ENCODE measurements at places on chromosomes 7 and 10.

DNA sequence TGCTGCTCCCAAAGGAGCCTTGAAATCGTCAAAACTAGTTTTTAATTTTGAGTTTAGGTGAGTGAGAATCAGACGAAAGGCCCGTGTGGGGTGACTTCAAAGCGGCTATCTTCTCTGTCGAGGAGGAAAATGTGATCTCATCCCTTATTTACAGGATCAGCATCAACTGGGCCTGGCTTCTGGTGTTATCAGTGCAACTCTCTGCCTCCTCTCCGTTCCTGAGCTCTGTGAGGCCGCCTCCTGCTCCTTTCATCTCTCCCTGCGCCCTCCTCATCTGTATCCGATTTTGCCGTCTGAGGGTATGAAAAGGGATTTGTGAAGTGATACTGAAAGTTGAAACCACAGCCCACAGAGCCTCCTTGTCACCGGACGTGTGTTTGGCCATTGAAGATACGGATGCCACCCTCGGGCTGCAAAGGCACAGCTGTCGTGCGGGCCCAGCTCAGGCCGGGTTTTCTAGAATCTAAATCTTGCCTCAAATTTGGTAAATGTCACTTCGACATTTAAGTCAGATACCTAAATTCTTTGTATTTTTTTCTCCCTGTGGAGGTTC is 408.7 kb upstream of the ADARB2 start:
- no peak for DNase-seq

DNA sequence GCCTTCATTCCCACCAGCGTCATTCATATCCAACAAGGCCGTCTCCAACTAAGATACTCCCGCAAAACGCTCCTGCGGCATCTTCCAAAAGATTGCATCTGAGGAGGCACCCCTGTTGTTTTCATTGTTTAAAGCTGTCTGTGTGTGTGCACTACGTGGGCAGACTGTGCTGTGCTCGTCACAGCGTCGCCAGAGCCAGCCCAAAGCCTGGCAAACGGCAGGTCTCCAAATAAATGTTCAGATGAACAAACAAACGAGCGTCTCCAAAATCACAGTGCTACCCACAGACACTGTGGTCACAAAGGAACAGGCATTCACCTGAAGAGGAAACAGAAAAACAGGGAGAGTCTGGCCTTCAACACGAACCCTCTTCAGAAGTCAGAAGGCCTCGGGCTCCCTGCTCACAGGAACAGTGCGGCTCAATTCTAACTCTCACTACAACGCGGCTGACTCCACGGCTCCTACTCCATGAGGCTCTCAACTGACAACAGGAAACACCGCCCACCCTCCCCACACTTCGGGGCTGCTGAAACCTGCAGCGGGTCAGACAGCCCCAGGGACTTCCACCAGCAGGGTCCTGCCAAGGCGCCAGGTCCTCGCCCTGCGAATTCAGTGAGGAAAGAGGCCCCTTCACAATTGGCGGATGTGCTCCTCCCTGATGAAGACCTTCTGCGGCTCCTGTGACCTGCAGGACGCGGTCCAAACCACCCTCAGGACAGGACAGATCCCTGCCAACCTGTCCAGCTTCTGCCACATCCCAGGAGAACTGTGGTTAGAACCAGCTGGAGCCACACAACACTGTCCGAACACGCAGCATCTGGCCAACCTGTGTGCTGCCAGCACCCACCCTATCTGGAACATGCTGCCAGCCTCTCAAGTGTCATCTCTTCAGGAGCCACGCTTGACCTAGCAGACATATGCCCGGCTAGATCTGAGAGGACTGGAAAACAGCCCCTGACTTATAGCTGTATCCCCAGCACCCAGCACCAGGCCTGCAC is 36.1 kb downstream of the MAD1L1 start:
- DNase-seq, result no peak

DNA sequence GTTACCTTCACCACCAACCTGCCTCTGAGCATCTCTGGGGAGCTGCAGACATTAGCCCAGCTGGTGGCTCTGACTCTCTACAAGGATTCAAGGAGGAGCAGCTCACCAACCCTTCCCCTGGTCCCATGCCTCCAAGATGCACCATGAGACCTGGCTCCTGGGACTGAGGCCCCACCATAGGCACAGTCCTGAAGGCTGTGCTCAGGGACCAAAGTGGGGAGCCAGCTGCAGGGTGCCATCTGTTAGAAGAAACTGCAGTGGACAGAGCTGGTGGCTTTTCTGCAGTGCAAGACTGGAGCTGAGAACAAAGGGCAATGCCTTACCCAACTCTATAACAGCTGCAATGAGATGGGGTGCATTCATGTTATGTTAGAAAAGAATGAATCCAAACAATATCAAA is 581.6 kb downstream of the TCERG1L start:
- DNase-seq, result no peak

DNA sequence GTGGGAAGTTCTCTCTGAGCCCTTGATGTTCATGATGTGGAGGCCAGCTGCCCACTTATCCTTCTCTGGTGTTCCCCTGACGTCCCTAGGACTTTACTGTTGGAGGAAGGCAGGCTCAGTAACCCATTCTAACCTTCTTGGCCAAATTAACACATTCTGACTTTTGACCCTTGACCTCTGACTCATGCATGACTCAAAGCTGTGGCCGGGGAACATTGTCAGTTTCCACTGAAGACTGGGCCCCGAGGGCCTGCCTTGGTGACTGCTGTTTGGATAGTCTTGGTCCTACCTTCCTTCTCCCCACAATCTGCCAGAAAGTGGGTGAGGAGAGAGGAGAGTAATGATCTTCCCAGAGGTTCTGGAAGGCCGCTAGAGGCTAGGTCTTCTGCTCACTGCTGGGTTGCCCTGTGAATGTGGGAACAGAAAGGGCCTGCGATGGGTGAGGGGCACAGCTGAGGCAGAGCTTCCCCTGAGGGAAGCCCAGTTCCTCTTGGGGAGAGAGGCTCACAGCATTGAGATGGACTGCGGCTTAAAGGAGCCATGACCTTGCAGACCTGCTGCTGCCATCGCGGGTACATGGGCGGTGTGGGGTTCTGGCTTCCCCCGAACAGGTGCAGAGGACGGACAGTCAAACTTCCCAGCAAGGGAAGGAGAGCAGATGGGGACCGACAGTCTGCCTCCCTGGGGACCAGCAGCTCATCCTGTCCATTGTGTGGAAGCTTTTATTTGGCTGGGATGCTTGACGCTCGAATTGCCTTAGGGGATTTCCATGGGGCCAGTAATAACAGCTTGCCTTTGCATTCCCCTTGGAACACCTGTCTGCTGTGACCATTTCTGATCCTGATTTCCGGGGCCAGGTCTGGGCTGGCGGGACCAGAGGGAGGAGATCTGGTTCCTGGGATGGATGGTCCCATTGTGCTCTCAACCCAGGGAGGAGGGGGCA is 43.8 kb downstream of the ADAMTS14 start:
- DNase-seq, result no peak

- DNase-seq, result no peak
Observed at GRCh38 chr7:21099432-21099831, 312.7 kb upstream of the SP8 start.

DNA sequence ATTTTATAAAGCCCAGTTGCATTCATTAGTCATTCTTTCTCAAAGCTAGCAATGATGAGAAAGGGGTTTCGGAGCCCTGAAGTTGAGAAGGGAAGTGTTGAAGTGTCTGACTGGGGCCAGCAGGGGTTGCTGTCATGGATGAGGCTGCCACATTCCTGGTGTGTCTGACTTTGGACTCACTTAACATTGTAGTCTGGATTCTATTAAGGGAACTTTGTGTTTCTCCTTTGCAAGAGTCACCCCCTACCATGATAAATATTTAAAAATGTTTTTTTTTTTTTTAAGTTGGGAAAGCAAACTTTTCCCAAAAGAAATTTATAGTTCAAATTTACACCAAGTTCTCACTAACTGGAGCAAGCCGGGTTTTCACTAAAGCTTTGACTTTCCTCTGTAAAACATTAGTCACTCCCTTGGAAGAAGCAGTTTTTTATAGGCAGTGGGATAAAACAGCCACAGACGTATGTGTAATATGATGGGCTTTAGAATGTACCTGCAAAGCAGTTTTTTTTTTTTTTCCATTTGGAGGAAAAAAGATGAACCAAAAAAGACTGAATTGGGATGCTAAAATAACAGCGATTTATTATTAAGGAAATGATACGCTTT is 243.6 kb downstream of the TWIST1 start:
- no peak for DNase-seq

DNA sequence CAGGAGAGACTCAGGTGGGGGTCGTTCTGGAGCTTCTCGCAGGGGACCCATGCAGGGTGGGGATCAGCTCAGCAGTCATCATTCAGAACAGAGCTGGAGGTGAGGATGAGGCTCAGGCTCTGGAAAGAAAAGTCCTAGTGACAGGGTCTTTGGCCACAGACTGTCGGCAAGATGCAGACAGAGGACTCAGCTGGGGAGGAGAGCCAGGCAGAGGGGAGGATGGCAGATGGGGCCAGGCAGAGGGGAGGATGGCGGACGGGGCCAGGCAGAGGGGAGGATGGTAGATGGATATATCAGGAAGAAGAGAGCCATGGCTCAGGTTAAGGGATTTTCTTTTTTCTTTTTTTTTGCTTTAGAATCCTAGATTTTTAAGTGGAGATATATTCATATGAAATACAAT is 7.7 kb upstream of the IL15RA start:
- DNase-seq, result no peak

GRCh38 chr10:103861505-103861904 is 6.1 kb upstream of the SH3PXD2A start:
- DNase-seq, result no peak

DNA sequence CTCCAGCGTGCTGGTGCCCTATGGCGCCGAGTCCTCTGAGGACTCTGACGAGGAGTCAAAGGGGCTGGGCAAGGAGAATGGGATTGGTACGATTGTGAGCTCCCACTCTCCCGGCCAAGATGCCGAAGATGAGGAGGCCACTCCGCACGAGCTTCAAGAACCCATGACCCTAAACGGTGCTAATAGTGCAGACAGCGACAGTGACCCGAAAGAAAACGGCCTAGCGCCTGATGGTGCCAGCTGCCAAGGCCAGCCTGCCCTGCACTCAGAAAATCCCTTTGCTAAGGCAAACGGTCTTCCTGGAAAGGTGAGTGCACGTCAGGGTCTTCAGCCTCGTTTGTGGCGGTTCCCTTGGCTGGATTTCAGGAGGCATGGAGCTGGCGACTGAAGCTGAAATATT is 118.8 kb downstream of the ANKRD61 start:
- DNase-seq, result no peak

GRCh38 chr10:104938031-104938430 is 296.9 kb downstream of the SORCS3 start:
- no peak for DNase-seq

- DNase-seq, result no peak
Observed at GRCh38 chr7:90210475-90210874, 1.1 kb upstream of the STEAP2 start.

All from T-helper 1 cell (primary cell).